ENCODE measurements at places on chromosomes 2 and 18. TPM values are rescaled to one million over a fixed set of nuclear protein-coding genes. Genes with fewer than 3 reads are reported as not detected.

UBXN2A gene
- 6.4 TPM for polyA plus RNA-seq

FAM136A gene
- polyA plus RNA-seq = 33.1 TPM

KIDINS220 gene
- polyA plus RNA-seq = 10.7 TPM

DNER gene
- 0.29 TPM for polyA plus RNA-seq

RESP18 gene
- not detected for polyA plus RNA-seq

STPG4 gene
- not detected for polyA plus RNA-seq

FSHR gene
- polyA plus RNA-seq = 0.01 TPM

IL18R1 gene
- 0.95 TPM for polyA plus RNA-seq

SIX3 gene
- not detected for polyA plus RNA-seq

ADCYAP1 gene
- polyA plus RNA-seq = 0.14 TPM

GRHL1 gene
- 94.7 TPM for polyA plus RNA-seq

KCNIP3 gene
- polyA plus RNA-seq = 2.0 TPM

WNT6 gene
- polyA plus RNA-seq = 0.76 TPM

MTCL1 gene
- 4.4 TPM for polyA plus RNA-seq

LIMS4 gene
- 0.93 TPM for polyA plus RNA-seq

SOX11 gene
- not detected for polyA plus RNA-seq

GAD1 gene
- 1.2 TPM for polyA plus RNA-seq

SFTPB gene
- 1.9 TPM for polyA plus RNA-seq

NT5C1B gene
- polyA plus RNA-seq = not detected

SCRN3 gene
- polyA plus RNA-seq = 14.0 TPM

GBX2 gene
- polyA plus RNA-seq = not detected

ALLC gene
- polyA plus RNA-seq = not detected

FOXI3 gene
- not detected for polyA plus RNA-seq

RAD51AP2 gene
- 0.28 TPM for polyA plus RNA-seq

PROKR1 gene
- 0.02 TPM for polyA plus RNA-seq

SCN2A gene
- 0.01 TPM for polyA plus RNA-seq

TUBA3D gene
- 0.29 TPM for polyA plus RNA-seq

DNAJC5G gene
- polyA plus RNA-seq = 0.05 TPM

IL36A gene
- polyA plus RNA-seq = 243 TPM

IL36B gene
- polyA plus RNA-seq = 8.8 TPM

TMEM163 gene
- polyA plus RNA-seq = 0.11 TPM
